Foreskin keratinocyte (primary cell): ENCODE measurements at places on chromosomes 1 and 21. TPM values are rescaled to one million over a fixed set of nuclear protein-coding genes. Genes with fewer than 3 reads are reported as not detected.
A peak's percentile ranks its signal among the peaks of the same experiment; 100 is the strongest.

DNA sequence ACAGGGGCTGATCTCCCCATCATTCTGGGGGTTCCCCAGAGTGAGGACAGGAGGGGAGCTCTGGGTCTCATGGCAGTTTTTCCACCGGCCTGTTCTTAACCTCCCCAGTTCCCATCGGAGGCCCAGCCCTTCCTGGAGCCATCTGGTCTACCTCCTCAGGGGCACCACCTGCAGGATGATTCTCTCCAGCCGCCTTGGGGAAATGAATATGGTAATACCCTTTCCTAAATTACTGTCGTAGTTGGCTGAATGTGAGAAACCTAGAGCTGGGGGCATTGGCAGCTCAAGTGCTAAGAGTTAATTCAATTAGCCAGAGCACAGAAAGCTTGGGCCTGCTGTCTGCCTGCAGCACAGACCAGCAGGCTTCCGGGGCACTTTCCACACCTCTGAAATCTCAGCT, 64.9 kb downstream of the TAS1R2 start:
- no peak for DNase-seq

DNA sequence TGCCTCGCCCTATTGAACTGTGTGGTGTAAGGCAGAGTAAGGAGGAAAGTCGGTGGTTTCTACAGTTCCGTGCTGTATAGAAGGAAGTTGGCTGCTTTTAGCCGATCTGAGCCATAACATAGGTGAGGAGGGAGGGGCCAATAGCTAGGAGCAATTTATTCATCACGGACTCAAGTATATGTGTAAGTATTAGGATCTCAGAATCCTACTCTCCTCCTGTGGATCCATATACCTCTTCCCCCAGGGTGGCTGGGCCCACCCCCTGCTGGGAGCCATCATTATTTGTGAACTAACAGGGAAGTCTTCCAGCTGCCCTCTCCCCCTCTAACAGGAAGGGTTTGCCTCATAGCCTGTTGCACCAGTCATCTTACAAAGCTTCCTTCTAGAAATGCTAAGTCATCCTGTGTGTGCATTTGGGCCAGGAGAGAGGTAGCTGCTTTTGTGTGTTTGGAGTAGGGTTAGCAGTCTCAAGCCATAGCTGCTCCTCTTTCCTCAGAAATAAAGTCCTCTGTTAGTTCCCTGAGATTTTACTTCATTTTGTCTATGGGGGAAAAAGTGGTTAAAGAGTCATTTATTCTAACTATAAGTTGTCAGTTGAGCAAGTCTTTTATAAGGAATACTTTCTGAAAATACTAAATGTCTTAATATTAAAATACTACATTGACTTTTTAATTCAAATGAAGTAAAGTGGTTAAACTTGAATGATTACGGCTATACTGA, 14.9 kb upstream of the CENPS start:
- no peak for DNase-seq

DNA sequence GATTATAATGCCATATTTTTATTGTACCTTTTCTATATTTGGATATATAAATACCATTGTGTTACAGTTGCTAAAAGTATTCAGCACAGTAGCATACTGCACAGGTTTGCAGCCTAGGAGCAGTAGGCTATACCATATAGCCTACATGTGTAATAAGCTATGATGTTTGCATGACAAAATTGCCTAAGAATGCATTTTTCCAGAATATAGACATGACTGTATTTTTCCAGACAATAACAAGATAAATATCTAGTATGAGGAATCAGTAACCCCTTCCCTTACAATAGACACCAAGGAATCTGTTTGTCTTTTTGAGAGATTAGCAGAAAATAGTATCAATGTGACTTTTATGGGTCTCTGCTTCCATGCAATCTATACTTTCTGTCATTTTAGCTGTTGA, 228.6 kb downstream of the GRIK1 start:
- peak; percentile 21 for DNase-seq

- DNase-seq: no peak
These were observed 20.1 kb downstream of the RGS8 start for GRCh38 chr1:182664296-182664695.

- peak; percentile 71 for DNase-seq
These were observed 92.5 kb upstream of the C21orf91 start for GRCh38 chr21:17911628-17912027.

DNA sequence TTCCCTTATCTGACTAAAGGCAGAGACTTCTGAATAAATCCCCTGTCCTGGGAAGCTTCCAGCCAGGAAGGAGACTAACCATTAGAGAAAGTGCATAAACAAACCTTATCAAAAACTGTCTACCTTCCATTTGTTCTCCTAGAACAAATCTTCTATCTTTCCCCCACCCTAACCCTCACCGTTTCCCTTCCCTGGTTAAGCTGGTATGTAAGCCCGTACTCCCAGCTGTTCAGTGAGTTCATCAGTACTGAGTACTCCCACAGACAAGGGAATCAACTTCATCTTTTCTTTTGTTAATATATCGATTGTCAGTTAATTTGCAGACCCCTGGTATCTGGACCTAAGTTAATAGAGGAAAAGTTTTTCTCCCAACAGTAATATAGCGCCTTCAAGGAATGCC, 20.1 kb upstream of the COG2 start:
- no peak for DNase-seq

DNA sequence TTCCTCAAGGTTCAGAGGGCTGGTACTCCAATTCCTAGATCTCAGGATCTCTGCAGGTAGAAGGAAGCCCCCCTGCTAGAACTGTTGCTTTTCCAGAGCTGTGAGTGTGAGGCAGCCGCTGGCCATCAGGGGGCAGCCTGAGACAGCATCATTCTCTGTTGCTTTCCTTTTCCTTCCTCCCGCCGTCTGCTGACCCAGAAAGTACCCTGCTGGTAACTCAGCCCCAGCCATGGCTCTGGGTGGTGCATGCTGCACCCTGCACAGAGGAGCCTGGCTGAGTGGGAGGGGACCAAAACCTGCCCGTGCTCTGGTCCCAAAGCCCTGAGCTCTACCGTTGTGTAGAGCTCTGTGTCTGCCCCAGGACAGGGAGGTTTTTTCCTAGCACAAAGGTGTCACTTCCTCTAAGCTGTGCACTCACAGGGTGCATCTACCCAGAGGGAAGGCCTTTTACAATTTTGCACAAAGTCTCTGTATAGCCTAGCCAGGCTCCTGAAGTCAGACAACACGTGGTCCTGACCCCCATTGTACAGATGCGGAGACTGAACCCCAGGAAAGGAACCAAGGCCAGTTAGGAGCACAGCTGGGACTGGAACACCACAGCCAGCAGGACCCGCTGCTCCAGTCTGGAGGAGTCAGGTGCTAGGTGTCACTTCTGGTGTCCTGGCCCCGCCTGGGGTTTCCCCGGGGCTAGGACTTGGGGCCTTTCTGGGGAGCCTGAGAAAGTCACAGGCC, 5.6 kb upstream of the FAM131C start:
- DNase-seq: peak; percentile 46

GRCh38 chr1:183956559-183957188, 80.9 kb downstream of the COLGALT2 start:
- DNase-seq: peak; percentile 50

DNA sequence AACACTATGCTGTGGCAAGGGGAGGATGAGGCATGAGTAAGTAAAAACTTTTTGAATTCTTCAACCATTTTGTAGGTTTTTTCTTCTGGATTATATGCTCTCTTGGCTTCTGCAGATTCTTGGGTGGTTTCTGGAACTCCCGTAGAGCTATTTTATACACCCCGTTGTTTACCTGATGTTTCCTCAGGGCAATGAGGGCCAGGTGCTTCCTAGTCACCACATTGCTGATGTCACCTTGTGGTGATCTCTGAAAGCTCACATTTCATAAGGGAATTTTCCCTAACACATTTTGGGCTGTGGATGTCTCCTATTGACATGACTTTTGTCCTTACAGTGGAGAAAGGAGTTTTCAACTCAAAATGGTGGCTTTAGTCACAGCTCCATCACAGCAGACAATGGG, 356.6 kb downstream of the PLA2G4A start:
- peak; percentile 13 for DNase-seq

DNA sequence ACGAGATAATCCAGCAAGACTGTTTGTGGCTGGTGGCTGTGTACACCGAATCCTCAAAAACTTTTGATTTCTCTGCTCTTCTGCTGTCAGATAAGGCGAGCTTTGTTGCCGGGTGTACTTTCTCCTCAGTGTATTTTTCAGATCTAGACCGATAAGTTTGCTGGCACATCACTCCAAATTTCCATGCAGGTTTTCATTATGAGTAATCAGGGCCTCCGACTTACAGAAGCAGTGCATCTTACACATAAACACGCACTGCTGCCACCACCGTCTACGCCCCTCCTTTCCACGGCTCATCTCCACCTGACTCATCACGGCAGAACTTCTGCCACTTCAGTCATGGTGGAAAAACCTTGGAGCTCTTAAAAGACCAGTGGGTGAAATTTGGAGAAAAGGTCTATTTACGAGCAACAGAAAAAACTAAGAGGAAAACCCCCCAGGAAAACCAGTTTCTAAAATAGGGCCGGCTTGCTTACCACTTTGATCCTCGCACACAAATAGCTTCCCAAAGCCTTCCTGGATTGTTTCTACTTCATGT, 7.7 kb downstream of the ZBTB21 start:
- DNase-seq: peak; percentile 77

- DNase-seq: no peak
These were observed 1.7 kb upstream of the BMP8A start for GRCh38 chr1:39489567-39490239.

DNA sequence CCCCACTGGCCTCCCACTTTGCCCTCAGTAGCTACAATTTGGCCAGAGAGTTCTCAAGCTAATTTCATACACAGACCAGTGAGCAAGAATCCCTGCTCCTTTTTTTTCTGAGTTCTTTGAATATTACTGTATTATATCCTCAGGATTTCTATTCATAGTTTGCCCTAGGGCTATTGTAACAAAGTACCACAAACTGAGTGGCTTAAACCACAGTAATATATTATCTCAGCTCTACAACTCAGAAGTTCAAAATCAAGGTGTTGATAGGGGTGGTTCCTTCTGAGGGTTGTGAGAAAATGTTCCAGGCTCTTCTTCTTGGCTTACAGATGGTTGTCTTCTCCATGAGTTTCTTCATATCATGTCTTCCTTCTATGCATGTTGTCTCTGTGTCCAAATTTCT, 289.4 kb upstream of the ESRRG start:
- peak; percentile 44 for DNase-seq

DNA sequence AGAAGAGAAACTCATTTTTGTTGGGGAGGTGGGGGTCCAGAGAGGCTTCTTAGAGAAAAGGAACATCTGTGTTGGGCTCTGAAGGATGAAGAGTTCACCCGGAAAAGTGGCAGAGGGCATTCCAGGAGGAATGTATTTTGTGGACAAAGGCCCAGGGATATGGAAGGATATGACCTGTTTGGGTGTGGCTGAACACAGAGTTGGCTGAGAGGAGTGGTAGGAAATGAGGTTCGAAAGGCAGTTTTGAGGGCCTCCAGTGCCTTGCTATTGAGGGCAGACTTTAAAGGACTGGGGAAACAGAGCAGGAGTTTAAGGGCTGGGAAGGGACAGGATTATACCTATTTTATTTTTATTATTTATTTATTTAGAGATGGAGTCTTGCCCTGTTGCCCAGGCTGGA, 27.3 kb upstream of the WASF2 start:
- DNase-seq: no peak

DNA sequence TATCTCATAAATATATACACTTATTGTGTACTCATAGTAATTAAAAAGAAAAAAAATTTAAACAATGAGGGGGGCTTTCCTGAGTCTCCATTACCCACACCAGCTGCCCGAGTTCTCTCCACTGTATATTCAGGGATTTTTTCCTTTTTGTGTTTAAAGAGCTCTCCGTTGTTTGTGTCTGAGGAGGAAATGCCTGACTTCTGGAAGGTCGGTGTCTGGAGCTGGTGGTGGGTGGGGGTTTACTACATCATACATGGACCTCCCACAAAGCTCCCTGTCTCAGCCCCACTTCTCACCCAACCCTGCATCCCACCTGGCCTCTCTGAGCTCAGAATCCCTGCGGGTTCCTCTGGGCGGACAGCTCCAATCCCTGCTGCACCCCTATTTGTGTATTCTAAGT, 64.1 kb upstream of the ETV3 start:
- no peak for DNase-seq

GRCh38 chr1:85582687-85583591, 2.4 kb downstream of the CCN1 start:
- DNase-seq: peak; percentile 63

- DNase-seq: no peak
These were observed 10.1 kb downstream of the RUNX3 start for GRCh38 chr1:24919791-24920532.

The EXTL2 gene
- total RNA-seq: 13.5 and 15.9 TPM in 2 replicates

The AKNAD1 gene
- 0.65 and 1.6 TPM in 2 replicates for total RNA-seq

The CCDC190 gene
- not detected in 2 replicates for total RNA-seq

The GPR161 gene
- 20.8 and 23.6 TPM in 2 replicates for total RNA-seq

The RGS16 gene
- total RNA-seq: 0.07 and 0.14 TPM in 2 replicates

The TMEM200B gene
- 7.4 and 8.7 TPM in 2 replicates for total RNA-seq

The GUCA2A gene
- total RNA-seq: not detected in 2 replicates

The AMY2B gene
- total RNA-seq: 1.9 and 2.6 TPM in 2 replicates
